ENCODE measurements at places on chromosomes 5 and 9. TPM values are rescaled to one million over a fixed set of nuclear protein-coding genes. Genes with fewer than 3 reads are reported as not detected.

Gene SPINK13
- not detected for total RNA-seq

DNA sequence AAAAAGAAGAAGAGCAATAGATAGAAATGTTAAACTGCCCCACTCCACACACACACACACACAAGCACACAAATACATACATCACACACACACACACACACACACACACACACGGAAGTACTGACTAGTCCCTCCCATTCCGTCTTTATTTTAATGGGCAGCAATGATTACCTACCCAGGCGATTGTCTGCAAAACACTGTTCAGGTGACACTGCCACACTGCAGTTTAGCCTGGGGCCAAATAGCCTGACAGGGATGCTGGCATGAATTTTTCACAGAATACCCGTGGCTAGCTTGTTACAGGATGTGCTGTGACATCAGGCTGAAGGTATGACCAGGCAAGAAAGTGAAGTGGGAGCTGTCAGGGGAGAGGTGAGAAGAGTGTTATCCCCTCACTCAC lies 86.9 kb downstream of the FRMD3 start:
- no peaks in the 10 kb centered on the region for H3K27me3 ChIP-seq
- H3K36me3 ChIP-seq: no peaks in the 10 kb centered on the region
- no peak overlapping the region for H3K4me3 ChIP-seq
- DNase-seq: no peak

Gene RUFY1
- 28.8 TPM for total RNA-seq

Gene GBA2
- total RNA-seq: 35.8 TPM

Gene EIF4E1B
- total RNA-seq: not detected

- H3K27ac ChIP-seq: no peak overlapping the region
- no peak overlapping the region for H3K4me3 ChIP-seq
- H3K36me3 ChIP-seq: no peaks in the 10 kb centered on the region
- H3K4me1 ChIP-seq: no peaks in the 10 kb centered on the region
- H3K27me3 ChIP-seq: no peaks in the 10 kb centered on the region
Measured at GRCh38 chr9:117596678-117597077, 107.5 kb upstream of the TLR4 start.

Gene LRRC70
- 0.74 TPM for total RNA-seq

- no peak overlapping the region for H3K4me3 ChIP-seq
- no peaks in the 10 kb centered on the region for H3K4me1 ChIP-seq
- no peak overlapping the region for H3K27ac ChIP-seq
Measured at GRCh38 chr9:83185488-83186154, 122.7 kb upstream of the RASEF start.

Gene SLIT3
- 0.05 TPM for total RNA-seq

DNA sequence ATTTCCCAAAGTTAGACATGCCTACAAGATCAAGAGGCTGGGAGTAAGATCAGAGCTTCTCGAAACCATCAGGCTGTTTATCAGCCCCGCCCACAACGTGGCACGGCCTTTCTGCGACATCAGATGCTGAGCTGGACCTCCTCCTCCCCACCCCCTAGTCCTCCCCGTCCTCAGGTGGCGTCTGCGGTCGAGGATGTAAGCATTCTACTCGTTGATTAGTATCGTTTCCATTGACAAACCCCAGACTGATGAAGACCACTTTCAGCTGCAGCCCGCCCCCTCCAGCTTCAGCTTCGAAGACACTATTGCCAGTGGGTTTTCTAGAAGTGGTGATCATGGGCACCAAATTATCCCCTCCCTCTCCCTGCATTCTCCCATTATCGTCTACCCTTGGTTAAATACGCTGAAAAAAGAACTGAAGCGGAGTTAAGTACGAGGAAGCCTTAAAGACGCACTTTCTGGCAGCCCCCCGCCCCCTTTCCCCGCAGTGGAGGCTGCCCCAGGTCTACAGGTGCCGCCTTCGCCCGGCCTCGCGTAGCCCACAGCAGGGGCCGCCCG lies 1.1 kb downstream of the PPIC start:
- H3K27me3 ChIP-seq: peaks cover 18% of the 10 kb centered on the region
- H3K36me3 ChIP-seq: no peaks in the 10 kb centered on the region
- H3K4me3 ChIP-seq: no peak overlapping the region
- H3K27ac ChIP-seq: no peak overlapping the region
- no peak for DNase-seq
- H3K4me1 ChIP-seq: peaks cover 3% of the 10 kb centered on the region

Gene BTNL9
- 0.08 TPM for total RNA-seq

Gene BNC2
- total RNA-seq: 0.40 TPM

DNA sequence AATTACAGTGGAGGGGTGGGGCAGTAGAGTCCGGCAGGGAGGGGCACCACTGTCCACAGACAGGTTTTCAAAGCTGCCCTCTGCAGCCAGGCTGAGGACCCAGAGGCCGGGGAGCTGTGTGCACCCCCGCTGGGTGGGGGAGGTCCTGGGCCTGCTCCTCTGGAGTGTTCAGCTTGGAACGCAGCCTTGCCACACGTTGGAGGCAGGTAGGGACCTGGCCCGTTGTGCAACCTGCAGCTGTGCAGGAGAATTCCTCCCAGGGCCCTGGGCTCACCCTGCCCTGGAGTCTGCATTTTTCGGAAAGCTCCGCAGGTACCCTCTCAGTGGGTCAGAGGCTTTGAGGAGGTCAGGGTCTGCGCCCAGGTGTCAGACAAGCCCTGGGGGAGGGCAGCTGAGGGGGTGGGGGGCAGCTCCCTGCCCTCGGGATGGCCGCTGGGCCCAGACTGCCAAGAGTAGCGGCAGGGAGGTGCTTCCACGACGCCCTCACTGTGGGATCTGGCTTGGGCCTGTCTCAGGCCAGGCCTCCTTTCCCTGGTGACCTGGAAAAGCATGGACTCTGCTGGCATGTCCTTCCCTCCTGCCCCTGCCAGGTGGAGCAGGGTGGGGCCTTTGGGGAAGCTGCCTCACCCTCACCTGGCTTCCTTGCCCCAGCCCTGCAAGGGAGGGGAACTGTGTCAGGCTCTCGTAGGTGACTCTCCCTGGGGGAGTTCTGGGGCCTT lies 29.5 kb downstream of the RXRA start:
- H3K36me3 ChIP-seq: no peaks in the 10 kb centered on the region
- no peak overlapping the region for H3K4me3 ChIP-seq
- no peak overlapping the region for H3K27ac ChIP-seq
- H3K4me1 ChIP-seq: no peaks in the 10 kb centered on the region
- DNase-seq: no peak

DNA sequence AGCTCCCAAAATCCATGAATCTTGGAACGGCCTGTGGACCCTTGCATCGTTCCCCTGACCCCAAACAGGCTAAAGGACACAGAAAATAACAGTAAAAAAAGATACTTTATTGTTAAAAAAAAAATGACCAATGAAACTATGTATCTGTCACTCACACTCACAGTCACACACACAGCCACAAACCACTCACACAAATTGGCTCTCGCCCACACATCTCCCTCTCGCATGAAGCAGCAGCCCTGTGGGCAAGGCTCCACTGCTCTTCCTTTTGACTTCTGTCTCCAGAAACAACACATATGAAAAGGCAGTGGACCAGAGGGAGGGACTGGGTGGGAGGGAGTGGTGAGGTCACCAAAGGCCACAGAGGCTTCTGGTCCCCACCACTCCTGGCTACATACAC lies 56.6 kb downstream of the SLC36A1 start:
- no peaks in the 10 kb centered on the region for H3K4me1 ChIP-seq
- H3K4me3 ChIP-seq: no peak overlapping the region
- no peak for DNase-seq
- no peaks in the 10 kb centered on the region for H3K27me3 ChIP-seq
- H3K27ac ChIP-seq: no peak overlapping the region
- H3K36me3 ChIP-seq: no peaks in the 10 kb centered on the region

Gene OSMR
- total RNA-seq: 0.35 TPM

GRCh38 chr5:59745415-59745863 lies 148.1 kb downstream of the PDE4D start:
- no peak for DNase-seq
- no peak overlapping the region for H3K4me3 ChIP-seq
- no peaks in the 10 kb centered on the region for H3K27me3 ChIP-seq
- H3K36me3 ChIP-seq: no peaks in the 10 kb centered on the region
- no peak overlapping the region for H3K27ac ChIP-seq

GRCh38 chr5:176530983-176531901 lies 6.0 kb downstream of the RNF44 start:
- H3K36me3 ChIP-seq: peaks cover 39% of the 10 kb centered on the region
- H3K4me1 ChIP-seq: peaks cover 47% of the 10 kb centered on the region
- no peak overlapping the region for H3K27ac ChIP-seq
- DNase-seq: no peak

DNA sequence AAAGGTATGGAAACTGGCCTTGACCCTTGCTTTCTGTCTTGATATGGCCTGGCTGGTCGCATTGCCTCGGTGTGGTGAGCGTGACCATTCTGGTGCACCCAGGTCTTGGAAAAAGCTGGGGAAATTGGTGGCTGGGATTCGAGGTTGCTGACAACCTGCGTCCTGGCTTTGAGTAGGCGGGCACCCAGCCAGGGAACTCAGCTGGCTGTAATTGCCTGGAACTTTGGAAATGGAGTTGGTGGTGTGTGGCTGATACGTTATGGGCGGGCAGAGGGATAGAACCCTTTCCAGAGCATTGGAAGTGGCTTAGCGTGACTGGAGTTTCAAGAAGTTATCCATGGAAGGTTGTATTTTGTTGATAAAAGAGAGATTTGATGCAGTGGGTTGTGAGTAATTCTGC lies 35.2 kb downstream of the KCNMB1 start:
- H3K36me3 ChIP-seq: no peaks in the 10 kb centered on the region
- peaks cover 18% of the 10 kb centered on the region for H3K27me3 ChIP-seq
- no peak overlapping the region for H3K27ac ChIP-seq
- peaks cover 6% of the 10 kb centered on the region for H3K4me1 ChIP-seq

- no peak overlapping the region for H3K27ac ChIP-seq
- peaks cover 42% of the 10 kb centered on the region for H3K4me1 ChIP-seq
- no peak for DNase-seq
- H3K27me3 ChIP-seq: no peaks in the 10 kb centered on the region
Measured at GRCh38 chr9:128024761-128025308, 42.3 kb downstream of the NAIF1 start.

DNA sequence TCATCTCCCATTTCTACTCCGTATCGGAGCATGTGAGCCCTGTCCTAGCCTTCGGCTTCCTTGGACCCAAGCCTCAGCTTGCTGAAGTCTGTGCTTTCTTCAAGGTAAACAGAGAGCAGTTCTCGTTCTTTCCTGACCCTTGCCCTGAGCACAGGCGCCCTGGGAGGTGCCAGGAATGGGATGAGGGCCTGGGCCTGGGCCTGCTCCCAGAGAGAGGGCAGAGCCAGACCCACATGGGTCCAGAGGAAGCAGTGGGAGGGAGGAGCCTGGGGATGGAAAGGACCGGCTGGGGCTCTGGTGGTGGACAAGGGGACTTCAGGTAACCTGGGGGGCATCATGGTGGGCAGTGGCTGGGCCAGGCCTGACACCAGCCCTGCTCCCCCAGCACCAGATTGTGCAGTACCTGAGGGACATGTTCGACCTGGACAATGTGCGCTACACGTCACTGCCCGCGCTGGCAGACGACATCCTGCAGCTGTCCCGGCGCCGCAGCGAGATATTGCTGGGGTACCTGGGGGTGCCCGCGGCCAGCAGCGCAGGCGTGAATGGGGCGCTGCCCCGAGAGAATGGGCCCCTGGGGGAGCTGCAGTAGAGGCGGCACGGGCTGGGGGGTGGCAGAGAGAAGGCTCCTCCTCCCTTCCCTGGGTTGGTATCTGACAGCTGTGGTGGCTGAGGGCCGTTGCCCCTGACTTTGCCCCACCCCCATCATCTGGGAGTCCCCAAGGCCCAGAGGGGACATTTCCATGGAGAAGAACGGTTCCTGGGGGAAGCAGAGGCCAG lies 10.9 kb upstream of the DOLPP1 start:
- no peak overlapping the region for H3K27ac ChIP-seq
- H3K27me3 ChIP-seq: no peaks in the 10 kb centered on the region
- no peak overlapping the region for H3K4me3 ChIP-seq
- no peak for DNase-seq
- peaks cover 12% of the 10 kb centered on the region for H3K4me1 ChIP-seq

- no peaks in the 10 kb centered on the region for H3K4me1 ChIP-seq
- no peak overlapping the region for H3K4me3 ChIP-seq
- H3K36me3 ChIP-seq: no peaks in the 10 kb centered on the region
- no peaks in the 10 kb centered on the region for H3K27me3 ChIP-seq
Measured at GRCh38 chr9:80664327-80665210, 1024.8 kb downstream of the TLE1 start.

- H3K27ac ChIP-seq: peak overlapping the region; percentile 94
- H3K36me3 ChIP-seq: peaks cover 3% of the 10 kb centered on the region
- peak overlapping the region; percentile 30 for H3K4me3 ChIP-seq
- H3K27me3 ChIP-seq: no peaks in the 10 kb centered on the region
- peaks cover 15% of the 10 kb centered on the region for H3K4me1 ChIP-seq
- peak; percentile 60 for DNase-seq
Measured at GRCh38 chr9:33065157-33066076, 11.1 kb downstream of the SMU1 start.

Gene INSYN2B
- total RNA-seq: not detected

GRCh38 chr9:91502913-91503672 lies 79.5 kb upstream of the NFIL3 start:
- H3K36me3 ChIP-seq: no peaks in the 10 kb centered on the region
- H3K4me1 ChIP-seq: no peaks in the 10 kb centered on the region

- peaks cover 3% of the 10 kb centered on the region for H3K36me3 ChIP-seq
- H3K4me1 ChIP-seq: peaks cover 3% of the 10 kb centered on the region
- no peak overlapping the region for H3K4me3 ChIP-seq
Measured at GRCh38 chr5:14767735-14768507, 103.4 kb downstream of the OTULIN start.

GRCh38 chr5:72152545-72152944 lies 45.3 kb downstream of the MAP1B start:
- H3K27ac ChIP-seq: no peak overlapping the region
- no peaks in the 10 kb centered on the region for H3K4me1 ChIP-seq
- DNase-seq: no peak
- no peak overlapping the region for H3K4me3 ChIP-seq
- H3K36me3 ChIP-seq: no peaks in the 10 kb centered on the region

Gene LCN9
- total RNA-seq: not detected

GRCh38 chr5:109756543-109757185 lies 66.9 kb downstream of the MAN2A1 start:
- no peaks in the 10 kb centered on the region for H3K4me1 ChIP-seq
- H3K4me3 ChIP-seq: no peak overlapping the region
- no peaks in the 10 kb centered on the region for H3K27me3 ChIP-seq
- no peaks in the 10 kb centered on the region for H3K36me3 ChIP-seq
- H3K27ac ChIP-seq: no peak overlapping the region
